ENCODE measurements at places on chromosomes 3 and 15.

DNA sequence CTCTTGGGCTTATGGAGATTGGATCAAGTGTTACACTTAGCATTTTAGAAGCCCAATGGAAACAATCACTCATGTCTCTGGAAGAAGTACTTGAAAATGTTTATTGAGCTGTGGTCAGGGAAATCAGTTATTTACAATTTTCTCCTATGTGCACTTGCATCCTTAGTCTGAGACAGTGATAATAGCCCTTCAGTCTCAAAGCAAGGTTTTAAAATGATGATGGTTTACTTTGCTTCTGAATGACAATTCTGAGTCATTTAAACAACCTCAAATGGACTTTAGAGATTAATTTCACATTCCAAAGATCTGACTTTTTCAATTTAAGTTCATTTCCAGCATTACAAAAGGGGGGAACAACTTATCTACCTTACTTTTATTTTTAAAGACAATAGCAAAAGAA is 20.1 kb downstream of the TIPARP start:
- no peak for DNase-seq

DNA sequence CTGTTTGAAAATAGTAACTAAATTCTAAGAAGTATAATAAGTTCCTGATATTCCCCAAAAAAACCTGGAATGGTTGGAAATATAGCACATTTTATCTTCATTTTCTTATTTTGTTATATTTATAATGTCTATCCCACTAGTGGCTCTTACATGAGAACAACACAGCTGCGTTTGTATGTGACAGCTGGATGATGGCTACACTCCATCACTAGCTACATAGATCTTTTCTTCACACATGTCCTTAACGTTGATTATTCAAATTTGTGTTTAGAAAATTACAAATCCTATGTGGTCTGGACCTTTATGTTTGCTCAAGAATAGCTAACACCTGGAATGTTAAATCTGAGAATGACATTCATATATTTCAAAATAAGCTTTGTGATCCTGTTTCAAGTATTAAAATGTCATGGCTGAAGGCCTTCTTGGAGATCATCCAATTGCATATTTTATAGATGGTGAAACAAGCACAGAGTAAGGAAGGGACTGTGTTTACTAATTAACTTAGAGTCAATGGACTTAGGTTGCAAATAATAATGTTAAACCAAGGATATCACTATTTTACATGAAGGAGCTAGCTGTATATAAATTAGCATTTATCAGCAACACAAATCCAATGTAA is 60.8 kb downstream of the ATP13A5 start:
- DNase-seq, result no peak

DNA sequence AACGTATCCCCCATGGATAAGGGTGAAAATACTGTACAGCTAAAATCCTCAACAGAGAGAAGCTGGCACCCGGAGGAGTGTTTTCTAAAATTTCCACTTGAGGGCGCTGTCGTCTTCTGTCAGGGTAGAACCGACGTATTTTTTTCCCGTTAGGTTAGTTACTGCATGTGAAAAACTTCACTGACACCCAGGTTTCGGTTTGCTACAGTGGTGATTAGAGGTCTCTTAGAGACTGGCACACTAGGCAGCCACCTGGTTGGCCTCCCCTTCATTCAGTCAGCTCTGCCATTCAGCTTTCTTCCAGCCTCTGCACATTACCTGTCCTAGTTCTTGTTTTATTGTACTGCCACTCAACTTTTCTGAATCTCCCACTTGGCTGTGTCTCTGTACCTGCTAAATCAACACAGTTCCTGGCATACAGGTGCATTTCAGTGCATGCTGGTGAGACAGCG is 18.4 kb downstream of the CCK start:
- DNase-seq, result peak; percentile 41

DNA sequence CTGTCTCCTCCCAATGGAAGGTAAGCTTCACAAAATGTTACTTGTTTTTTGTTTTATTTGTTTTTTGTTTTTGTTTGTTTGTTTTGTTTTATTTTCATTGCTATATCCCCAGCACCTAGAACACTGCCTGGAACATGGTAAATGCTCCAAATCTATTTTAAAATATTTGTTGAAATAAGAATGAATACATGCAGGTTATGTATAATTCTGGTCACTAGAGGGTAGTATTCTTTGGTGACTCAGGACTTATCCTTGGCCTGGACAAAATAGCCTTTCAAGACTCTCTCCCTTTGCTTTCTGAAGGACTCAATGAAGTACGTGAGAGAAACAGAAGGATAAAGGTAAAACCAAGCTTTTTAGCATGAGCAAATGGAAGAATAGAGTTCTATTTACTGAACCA is 46.9 kb upstream of the PPP2R3A start:
- no peak for DNase-seq

- no peak for DNase-seq
Observed at GRCh38 chr15:29433507-29434248, 164.1 kb upstream of the NSMCE3 start.

GRCh38 chr3:46910166-46910760 is 32.7 kb downstream of the PTH1R start:
- no peak for DNase-seq

GRCh38 chr3:185424435-185424834 is 61.5 kb downstream of the MAP3K13 start:
- no peak for DNase-seq

- DNase-seq, result no peak
Observed at GRCh38 chr3:155184011-155184410, 103.9 kb downstream of the MME start.

DNA sequence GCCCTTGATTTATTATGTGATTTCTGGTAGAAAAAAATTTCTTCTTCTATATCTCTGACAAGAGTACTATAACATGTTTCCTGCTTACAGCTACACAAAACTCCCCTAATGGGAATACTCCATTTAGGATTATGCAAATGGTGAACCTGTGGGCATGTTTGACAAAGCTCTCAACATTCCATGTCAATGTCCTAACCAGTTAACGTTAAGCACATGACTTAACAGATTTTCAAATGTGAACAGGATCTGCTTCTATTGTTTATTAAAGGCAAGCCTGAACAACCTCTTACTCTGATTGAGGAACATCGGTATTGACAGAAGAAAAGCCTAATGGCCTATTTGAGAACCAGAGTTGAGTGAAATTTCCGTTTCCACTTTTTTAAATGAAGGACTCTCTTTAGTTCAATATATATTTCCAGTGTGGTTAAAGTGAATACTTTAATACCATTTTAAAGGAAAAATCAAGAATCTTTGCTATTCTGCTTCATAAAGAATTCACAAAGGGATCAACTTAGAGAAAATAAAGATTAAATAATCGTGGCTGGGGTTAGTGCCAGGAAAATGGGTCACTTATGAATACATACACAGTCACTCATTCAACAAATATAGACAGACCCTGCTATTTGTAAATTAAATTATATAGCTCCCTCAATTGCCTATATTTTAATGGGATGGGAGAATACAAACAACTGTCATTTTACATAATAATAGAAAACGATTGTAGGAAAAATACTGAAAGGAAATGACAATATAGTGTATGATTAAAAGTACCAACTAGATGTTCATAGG is 300.3 kb upstream of the CBLB start:
- no peak for DNase-seq

DNA sequence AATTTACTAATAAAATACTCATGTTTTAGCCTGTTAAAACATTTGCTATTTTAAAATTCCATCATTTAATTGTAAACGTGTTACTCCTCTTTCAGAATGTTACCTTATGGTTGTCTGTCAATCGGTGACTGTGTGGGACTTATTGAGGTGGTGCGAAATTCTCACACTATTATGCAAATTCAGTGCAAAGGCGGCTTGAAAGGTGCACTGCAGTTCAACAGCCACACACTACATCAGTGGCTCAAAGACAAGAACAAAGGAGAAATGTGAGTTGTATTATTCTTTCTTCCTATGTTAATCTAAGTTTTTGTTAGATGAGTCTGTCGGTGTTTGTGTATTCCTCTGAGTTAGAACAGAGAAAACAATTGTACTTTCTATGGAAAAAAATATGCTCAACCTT is 21.7 kb downstream of the KCNMB3 start:
- no peak for DNase-seq

GRCh38 chr3:75110741-75111140 is 496.3 kb upstream of the CNTN3 start:
- DNase-seq, result no peak

DNA sequence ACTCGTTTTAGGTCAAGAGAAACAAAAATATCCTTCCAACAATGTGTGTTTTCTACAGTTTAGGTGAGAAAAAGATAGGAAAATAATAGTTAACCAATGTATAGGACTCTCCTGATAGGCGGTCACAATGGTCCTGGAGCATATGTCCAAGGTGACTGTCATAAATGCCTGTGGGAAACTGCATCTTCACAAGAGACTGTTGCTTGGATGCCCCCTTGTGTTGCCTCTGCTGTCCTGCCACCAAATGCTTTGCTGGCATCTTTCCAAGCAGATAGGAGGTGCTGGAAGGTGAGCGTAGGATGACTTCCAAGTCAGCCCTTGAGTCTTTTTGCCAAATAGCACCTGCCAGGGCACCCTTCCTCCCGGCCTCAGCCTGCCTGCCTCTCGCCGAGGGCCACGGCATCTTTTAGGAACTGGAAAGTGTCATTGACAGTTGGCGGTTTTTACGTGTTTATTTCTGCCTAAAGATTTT is 24.1 kb upstream of the SACM1L start:
- DNase-seq, result peak; percentile 74

DNA sequence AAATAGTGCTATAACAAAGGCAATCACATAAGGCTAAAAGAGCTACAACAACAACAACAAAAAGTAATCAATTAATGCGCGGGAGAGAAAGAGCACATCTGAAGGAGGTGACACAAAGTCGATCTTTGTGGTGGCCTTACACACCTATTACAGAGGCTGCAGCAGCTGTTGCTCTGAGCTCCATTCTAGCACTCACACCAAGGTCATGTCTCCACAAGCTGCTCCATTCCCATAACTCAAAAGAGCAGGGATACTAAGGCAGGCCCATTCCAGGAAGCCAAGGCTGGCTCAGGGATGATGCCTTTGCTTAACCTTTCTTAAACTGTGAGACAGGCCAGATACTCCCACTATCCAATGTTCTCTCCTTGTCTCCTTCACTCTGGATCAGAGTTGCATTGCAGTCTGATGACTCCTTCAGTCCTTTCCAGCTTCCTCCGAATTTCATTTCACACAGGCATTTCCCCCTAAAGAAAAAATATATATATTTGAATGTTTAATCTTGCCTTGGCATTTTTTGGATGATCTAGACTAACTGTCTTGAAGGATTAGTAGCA is 52.7 kb downstream of the SNTN start:
- DNase-seq, result no peak

DNA sequence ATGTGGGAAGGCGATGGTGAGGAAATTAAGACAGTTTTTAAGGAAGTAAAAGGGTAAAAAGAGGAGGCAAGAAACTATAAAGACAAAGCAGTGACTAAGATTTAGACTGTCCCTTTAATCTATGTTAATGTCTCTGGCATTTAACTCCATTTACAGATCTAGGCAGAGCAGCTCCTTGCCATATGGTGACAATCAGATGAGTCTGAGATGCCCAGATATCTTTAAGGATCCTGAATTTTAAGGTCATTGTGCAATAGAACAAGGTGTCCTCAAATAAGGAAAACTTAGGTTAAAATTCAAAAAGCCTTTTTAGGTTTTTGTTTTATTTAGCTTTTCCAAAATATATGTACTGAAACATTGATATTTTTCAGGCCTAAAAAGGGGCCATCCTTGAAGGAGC is 24.1 kb downstream of the RASGRP1 start:
- DNase-seq, result no peak

GRCh38 chr3:127697551-127698240 is 24.9 kb downstream of the ABTB1 start:
- DNase-seq, result peak; percentile 40

DNA sequence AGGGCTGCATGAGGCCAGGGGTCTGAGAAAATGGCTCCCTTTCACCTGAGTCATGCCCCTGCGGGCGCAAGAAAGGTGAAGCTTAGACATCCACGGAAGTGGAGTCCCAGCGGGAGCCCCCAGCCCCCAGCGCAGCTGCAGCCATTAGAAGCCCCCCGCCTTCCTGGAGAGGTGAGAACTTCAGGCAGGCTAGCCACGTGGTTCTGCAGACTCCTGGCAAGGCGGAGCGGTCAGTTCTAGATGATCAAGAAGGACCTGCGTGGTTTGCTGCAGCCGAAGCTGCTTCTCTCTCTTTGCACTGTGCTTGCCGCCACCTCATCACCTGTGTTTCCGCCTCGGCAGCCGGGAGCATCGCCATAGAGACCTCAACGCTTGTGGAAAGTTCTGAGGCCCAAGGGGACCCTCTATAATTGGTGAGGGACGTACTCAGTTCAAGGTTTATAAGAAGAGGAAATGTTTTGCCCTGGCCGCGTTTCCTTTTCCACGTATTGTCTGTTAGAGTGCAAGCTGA is 15.8 kb upstream of the KCNMB3 start:
- no peak for DNase-seq

DNA sequence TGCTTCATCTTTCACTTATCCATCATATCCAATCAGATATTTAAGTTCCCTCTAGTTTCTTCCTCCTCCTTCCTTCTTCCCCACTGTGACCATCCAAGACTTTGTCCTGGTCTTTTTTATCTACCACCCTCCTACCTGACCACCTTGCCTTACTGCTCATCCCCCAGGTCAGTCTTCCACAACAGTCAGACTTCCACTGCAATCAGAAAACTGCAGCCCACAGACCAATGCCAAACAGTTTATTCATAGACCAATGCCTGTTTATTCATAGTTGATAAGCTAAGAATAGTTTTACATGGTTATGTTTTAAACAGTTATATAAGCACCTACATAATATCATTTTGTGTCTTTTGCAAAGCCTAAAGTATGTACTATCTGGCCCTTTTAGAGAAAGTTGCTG is 65.5 kb downstream of the TRIM69 start:
- DNase-seq, result no peak

DNA sequence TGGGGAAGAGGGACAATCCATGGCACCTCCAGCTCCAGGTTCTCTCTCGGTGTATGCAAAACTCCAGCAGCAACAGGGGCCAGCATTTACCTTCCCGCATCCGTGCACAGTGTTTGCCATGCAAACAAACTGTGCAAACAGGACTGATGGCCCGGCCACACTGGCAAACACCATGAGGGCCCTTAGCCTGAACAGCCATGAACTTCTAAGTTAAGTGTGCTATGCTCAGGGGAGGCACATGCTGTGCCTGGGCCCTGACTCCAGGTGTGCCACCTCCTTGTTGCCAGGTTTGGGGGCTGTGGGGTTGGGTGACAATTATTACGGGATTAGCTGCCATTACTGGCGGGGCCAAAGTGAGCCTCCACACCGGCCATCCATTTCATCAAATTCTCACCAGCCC is 57.5 kb downstream of the CACNA2D2 start:
- no peak for DNase-seq

DNA sequence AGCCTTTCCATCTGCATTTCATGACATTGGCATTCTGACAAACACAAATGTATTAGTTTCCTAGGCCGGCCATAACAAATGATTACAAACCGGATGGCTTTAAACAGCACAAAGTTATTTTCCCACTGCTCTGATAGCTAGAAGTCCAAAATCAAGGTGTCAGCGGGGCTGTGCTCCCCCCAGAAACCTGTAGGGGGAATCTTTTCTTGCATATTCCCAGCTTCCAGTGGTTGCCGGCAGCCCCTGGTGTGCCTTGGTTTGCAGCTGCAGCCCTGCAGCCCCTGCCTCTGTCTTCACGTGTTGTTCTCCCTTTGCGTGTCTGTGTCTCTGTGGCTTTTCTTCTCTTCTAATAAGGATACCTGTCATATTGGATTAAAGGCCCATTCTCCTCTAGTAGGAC is 79.0 kb upstream of the CDV3 start:
- DNase-seq, result no peak
